ENCODE measurements at places on chromosomes 6 and 20. TPM values are rescaled to one million over a fixed set of nuclear protein-coding genes. Genes with fewer than 3 reads are reported as not detected.
A peak's percentile ranks its signal among the peaks of the same experiment; 100 is the strongest.

CST1 gene
- total RNA-seq: 0.68 TPM

TRIM40 gene
- not detected for total RNA-seq

IP6K3 gene
- 1.1 TPM for total RNA-seq

TUBB1 gene
- total RNA-seq: 0.20 TPM

PNPLA1 gene
- total RNA-seq: not detected

RNF182 gene
- total RNA-seq: 17.0 TPM

- DNase-seq: no peak
Observed at GRCh38 chr6:41161851-41162552, 914 bp downstream of the TREM2 start.

DNA sequence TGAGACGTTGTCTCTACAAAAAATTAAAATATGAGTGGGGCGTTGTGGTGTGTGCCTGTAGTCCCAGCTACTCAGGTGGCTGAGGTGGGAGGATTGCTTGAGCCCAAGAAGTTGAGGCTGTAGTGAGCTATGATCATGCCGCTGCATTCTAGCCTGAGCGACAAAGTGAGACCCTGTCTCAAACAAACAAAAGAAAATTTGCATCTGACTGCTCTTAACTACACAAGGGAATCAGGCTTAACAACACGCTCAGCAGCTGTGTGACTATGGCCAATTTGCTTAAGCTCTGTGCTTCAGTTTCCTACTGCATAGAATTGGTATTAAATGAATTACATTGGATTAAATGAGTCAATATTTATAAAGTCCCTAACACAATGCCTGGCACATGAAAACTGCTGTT lies 24.3 kb upstream of the MRPS10 start:
- no peak for DNase-seq

GRCh38 chr6:167858842-167859664 lies 32.3 kb downstream of the AFDN start:
- no peak for DNase-seq

- no peak for DNase-seq
Observed at GRCh38 chr20:60589623-60590022, 631.4 kb downstream of the CDH26 start.

DNA sequence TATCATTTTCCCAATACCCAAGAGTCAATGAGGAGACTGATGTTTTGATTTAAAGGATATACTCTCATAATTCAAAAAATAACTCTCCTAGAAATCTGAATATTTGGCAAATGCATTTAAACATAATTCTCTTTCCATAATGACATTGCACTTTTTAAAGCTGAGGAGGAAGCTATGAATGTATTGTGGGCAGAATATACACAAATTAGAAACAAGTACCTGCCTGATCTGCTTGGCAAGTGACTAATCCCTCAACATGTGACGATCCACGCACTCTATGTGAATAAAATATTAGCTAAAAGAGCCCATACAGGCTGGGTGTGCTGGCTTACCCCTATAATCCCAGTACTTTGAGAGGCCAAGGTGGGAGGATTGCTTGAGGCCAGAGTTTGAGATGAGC lies 88.3 kb upstream of the CCDC28A start:
- DNase-seq: no peak

GRCh38 chr6:137005073-137005472 lies 39.7 kb downstream of the IL20RA start:
- no peak for DNase-seq

DNA sequence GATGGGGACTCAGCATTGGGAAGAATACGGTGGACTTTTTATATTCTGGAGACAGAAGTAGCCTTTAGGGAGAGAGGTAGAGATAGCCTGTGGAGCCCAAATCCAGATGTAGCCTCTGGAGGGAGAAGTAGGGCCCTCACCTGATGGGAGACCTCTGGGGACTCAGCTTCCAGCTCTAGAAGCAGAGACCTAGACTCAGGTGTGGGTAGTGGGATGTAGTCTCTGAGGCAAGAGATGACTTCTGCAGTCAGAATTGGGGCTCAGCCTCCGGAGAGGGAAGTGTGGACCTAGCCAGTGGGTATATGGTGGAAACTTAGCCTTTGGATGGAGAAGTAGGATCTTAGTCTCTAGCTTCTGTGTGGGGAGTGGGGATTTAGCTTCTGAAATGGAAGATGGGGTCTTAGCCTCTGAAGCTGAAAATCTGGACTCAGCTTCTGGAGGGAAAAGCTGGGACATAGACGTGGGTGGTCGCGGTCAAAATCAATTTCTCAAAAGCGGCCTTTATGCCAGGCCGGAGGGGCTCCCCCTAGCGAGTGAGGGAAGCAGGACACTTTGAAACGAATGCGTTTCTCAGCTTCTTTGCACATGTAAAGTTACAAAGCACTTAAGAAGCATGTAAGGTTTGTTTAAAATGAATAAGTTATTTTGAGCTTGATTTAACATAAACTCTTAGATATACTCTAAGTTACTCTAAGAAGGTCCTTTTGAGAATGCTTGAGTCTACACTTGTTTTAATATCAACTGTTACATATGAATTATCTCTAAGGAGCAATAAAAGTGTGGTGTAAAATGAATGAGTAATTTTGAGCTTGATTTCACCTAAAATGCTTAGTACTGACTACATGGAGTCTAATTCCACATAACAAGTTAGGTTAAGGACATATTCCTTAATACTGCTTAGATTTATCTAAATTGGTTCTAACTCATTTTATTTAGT lies 12.9 kb upstream of the ZNF343 start:
- peak; percentile 49 for DNase-seq

DNA sequence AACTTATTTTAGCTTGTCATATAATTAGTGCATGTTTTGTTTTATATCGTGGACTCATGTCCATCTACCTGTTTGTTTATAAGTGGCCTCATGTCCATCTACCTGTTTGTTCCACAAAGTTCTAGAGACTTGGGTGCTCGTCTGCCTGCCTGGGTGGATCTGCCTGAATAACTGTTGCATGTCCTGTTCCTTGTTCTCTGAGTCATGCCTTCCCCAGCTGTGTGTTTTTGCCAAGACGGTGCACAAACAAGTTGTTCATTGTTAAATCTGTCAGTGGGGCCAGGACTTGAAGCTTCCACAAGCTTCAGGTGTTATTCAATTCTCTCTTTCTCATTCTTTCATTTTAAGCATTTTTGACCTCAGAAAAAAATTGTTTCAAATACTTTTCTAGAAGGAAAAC lies 358.0 kb upstream of the CITED2 start:
- peak; percentile 62 for DNase-seq

GRCh38 chr6:76014626-76015530 lies 57.6 kb downstream of the IMPG1 start:
- DNase-seq: no peak

GRCh38 chr6:150214310-150214709 lies 71.5 kb downstream of the PPP1R14C start:
- DNase-seq: no peak

DNA sequence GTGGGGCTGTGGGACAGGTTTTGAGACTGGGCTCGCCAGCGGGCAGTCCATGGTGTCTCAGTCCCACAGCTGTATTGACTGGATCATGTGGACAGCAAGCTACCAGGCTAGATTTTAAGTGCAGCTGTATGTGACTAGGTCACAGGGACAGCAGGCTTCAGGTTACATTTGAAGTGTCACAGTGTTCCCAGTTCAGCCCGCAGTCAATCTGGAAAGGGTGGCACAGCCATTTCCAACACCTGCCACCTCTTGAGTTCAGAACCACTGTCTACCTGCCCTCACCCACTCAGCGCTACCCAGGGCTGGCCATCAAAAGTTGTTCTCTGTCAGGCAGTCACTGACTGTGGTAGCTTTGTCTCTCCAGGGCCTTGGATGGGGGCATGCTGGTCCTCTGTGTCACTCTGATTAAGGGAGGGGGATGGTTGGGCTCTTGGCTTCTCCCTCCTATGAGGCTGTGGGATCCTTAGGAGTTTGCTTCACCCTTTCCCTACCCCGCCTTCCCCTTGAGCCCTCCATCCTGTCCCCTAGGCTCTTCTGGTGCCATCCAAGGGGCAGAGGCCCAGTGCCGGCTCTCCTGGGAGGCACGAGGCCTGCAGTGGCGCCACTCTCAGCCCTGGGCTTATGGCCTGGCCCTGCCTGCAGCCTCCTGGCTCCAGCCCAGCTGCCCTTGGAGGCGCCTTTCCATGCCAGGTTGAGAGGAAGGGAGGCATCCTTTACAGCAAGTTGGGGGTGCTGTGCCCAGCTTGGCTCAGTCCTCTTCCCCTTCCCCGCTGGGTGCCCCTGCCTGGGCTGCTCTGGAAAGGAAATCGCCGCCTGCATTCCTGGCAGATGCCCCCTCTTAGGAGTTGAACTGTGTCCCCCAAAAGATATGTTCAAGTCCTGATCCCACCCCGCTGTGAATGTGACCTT lies 44.9 kb downstream of the PNLDC1 start:
- DNase-seq: no peak

DNA sequence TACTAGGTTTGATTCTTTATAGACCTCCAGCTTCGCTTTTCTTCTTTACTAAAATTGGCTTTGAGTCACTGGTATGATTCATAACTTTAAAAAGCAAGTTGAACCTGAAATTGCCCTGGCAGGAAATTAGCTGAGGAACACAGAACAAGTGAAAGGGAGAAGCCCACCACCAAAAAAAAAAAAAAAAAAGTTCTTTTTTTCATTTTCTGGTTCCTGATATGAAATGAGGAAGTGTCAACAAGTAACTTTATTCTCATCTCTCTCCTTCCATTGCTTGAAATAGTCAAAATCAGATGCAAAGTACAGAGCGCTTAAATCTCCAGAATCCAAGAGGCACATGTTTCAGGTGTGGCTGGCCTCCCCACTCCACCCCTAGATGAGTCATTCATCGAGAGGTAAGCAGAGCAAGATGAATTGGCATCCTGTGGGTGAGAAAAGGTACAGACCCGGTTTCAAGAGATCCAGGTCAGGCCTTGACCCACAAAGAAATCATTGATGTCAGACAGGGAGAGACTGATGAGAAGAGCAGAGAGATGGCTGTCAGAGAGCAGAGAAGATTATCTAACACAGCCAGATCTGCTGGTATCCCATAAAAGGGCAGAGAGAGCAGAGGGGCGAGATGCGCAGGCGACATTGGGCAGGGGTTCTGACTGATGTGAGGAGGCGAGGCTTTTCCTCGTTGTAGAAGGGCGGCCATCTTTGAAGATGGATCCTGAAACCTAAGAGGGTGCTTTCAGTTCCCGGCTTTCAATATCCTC lies 54.8 kb upstream of the MBOAT1 start:
- DNase-seq: no peak

- no peak for DNase-seq
Observed at GRCh38 chr6:40106840-40107239, 172.6 kb upstream of the MOCS1 start.

DNA sequence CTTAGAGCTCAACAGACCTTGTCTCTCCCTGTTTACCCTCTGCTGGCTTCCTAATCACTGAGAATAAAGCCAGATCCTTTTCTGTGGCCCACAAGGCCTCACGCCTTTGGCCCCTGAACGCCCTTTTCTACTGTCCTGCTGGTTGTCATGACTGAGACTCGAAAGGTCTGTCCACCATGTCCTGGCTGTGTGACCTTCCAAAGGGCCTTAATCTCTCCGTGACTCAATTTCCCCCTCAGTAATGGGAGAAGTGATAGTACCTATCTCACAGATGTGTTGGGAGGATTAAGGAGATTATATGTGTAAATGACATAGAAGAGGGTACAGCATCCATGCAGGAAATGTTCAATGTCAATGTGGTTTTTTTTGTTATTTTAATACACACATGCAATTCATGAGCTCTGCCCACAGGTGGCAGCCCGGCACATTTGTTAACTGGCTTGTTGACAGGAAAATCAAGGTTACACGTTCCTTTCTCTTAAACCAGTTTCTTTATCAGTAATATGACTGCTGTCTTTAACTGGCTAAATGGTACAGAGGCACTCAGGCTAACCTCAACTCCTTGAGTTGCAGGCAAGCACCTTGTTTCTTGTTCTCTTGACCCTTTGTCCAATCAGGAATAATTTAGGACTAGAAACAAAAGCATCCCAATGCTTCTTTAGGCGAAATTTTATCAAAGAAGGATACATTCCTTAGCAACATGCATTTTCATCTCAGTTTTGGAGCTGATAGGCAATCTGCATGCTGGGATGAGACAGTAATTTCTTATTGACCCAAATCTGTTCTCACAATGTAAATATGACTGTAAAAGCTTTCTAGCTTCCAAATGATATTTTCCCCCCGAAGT lies 16.6 kb downstream of the SLC22A1 start:
- DNase-seq: peak; percentile 69

GRCh38 chr20:4325548-4326187 lies 310.3 kb upstream of the RNF24 start:
- no peak for DNase-seq

DNA sequence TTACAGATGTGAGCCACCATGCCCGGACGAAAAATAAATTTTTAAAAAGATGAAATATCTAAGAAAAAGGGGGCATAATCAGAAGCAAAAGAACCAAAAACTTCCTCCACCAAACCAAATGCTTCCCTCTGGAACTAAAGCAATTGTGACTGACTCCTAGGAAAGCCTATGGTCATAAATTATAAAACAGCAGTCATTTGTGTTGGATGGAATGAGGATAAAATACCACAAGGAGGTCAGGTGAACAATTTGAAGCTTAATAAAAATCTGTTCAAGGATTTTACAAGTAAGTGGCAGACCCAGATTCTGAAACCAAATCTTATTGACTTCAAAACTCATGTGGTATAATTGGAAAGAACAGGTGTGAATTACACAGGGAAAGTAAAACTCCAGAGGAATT lies 114.5 kb downstream of the KIF13A start:
- no peak for DNase-seq

Data from RPMI7951 (cell line).